LNCaP clone FGC (cell line): ENCODE measurements at places on chromosomes 2 and 18.

DNA sequence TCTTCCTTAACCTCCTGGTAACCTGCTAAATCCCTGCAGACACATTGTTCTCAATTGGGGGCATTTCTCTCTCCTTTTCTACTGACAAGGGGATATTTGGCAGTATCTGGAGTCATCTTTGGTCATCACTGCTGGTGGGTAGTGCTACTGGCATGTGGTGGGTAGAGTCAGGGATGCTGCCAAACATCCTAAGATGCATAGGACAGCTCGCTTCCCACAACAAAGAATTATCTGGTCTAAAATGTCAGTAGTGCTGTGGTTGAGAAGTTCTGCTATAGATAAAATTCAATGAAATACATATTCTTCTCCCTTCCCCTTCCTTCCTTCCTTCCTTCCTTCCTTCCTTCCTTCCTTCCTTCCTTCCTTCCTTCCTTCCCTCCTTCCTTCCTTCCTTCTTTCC is 18.7 kb upstream of the LHCGR start:
- DNase-seq = no peak

DNA sequence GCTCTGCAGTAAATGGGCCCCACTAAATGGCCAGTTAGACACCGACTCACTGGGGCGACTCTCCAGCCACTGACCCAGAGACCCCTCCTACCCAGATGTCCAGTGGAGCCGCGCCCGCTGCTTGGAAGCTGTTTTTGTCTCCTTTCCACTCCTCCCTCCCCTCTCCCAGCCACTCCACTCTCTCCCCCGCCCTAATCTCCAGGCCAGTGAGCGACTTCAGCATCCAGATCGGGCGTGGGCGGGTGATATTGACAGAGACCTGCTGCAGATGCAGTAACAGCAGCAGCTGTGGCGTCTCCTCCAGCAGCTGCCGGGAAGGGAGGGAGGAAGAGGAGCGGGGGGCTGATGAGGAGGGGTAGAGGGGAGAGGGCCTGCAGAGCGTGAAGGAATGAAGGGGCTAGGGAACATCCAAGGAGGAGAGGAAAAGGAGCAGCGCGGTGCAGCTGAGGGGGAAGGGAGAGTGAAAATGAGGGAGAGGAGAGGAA is at the start of gene SCN7A:
Gene SCN7A, minus strand, starts transcription at position 110 of the 485 bp plus-strand sequence. CDS start 16,553 bp downstream, outside the sequence.
- no peak for DNase-seq

- DNase-seq = no peak
These were observed 84.8 kb downstream of the CTIF start for GRCh38 chr18:48623468-48624235.

DNA sequence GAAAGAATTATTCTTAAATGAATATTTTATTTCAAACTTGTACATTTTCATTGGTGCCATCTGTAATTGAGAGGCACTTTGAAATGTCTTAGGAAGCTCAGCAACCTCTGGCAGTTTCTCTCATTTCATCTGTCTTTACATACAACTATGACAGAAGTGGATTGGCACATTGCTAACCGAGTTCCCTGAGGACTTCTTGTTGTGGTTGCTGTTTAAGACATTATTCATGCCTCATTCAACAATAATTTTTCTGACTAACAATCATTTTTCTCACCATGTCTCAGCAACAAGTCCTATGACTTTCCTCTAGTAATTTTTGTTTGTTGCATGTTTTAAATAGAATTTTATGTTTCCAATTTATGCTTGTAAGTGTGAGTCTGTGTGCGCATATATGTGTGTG is 284.0 kb upstream of the CWC22 start:
- no peak for DNase-seq

GRCh38 chr2:156331572-156332283 is 793 bp downstream of the NR4A2 start:
- DNase-seq = no peak

- DNase-seq = no peak
These were observed 114.3 kb downstream of the TMEM17 start for GRCh38 chr2:62391696-62392095.

- no peak for DNase-seq
These were observed 477.6 kb downstream of the PARD3B start for GRCh38 chr2:205022841-205023240.

DNA sequence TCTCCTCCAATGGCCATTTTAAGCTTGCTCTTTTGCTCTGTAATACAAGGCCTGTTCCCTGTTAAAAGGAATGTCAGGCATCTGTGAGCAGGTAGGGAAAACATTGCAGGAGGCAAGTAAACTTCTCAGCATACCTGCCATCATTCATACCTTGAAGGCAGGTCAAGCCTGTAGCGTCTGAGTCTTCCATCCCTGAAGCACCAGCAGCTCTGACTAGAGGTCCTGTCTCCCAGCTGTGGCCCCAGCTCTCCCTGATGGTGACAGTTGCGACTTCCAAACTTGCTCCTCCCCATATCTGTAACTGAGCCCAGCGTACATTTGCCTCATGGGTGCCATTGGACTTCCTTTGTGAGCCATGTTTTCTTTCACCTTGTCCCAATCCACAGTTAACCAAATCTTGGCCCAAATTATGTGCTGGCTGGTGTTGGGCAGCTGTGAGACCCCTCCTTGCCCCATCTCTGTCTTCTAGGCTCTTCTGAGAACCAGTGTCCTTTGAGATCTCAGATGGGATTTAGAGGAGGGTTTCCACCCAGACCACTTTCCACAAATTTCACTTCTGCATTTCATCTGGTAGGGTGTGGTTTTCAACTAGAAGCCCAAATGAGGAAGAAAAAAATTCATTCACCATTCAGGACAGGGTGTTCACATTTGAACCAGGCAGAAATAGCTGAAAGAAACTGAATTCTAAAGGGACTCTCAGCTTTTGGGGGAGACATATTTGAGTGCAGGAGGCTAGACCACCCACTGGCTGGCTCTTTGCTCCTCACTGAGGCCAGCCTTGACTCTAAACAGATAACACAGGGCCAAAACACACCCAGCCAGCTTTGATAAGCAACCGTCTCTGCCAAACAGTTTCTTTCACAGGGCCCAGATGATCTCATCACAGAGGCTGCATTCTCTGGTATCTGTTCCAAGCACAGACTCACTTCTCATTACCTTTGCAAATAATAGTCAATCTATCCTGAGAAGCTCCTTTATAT is 66.4 kb upstream of the MSH2 start:
- no peak for DNase-seq

DNA sequence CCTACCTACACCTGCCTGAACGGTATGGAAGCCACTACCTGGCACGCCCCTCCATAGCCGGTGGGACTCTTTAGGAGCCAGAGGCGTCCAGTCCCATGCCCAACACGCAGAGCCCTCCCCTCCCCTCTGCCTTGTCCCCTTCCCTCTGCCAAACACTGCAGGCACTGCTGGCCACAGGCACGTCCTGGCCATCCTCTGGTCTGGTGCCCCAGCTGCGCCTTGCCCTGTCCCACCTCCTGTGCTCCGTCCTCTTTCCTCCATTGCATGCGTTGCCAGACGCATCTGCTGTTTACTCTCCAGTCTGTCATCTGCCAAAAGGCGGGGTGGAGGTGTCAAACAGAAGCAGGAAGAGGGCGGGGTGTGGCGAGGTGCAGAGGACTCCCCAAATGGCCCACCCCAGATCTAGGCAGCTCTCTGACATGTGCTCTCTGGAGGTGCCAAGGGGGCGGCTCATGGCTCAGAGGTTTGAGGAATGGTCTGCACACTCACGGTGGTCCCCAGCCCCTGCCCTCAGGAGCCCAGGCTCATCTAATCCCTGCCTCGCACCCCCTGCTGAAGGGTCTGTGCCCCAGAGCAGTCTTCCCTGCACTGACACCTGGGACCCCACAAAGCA is 45.1 kb downstream of the HS6ST1 start:
- DNase-seq = no peak

DNA sequence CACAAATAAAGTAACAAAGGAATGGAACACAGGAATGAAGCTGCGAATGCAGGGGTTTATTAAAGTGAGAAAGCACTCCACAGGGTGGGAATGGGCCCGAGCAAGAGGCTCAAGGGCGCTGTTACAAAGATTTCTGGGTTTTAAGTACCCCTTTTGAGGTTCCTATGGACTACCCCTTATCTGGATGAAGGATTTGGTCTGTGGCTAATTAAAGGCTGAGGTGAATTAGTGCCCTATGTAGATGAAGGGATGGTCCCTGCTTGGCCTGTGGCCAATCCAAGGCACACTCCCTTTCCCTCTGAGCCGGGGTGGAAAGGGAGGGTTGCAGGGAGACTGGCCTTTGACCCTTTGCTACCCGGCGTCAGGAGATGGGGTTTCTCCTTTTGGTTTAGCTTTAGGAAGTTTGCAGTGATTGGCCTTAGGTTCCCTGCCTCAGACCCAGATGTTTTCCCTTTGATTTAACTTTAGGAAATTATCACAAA is 47.5 kb upstream of the CNGA3 start:
- no peak for DNase-seq

- DNase-seq = no peak
These were observed 153.0 kb downstream of the TMEM247 start for GRCh38 chr2:46632349-46632748.

DNA sequence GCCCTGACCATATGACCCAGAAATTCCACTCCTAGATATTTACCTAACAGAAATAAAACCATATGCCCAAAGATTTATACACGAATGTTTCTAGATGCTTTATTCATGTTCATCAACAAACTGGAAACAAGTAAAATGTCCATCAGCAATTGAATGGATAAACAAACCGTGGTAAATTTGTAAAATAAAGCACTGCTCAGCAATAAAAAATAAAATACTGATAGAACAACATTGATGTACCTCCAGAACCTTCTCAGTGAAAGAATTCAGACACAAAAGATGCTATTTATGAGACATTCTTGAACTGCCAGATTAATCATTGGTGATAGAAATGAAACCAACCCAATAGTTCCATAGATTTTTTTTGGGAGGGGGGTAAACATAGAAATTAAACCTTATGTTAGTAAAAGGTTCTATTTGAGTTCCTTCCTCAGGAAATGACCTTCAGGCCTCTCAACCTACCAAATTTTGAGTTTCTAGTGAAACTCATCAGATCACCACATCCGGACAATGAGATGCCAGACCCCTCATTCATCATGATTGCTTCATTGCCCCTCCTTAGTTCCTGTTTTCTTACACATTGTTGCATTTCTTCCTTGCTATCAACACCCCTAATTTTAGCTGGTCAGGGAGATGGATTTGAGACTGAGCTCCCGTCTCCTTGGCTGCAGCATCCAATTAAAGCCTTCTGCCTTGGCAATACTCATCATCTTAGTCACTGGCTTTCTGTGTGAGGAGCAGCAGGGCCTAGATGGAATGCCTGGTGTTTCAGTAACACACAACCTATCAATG is 203.5 kb downstream of the LPIN1 start:
- no peak for DNase-seq

GRCh38 chr2:69918401-69918800 is 3.5 kb downstream of the MXD1 start:
- DNase-seq = no peak
